ENCODE measurements at places on chromosomes 6 and 20. TPM values are rescaled to one million over a fixed set of nuclear protein-coding genes. Genes with fewer than 3 reads are reported as not detected.

DNA sequence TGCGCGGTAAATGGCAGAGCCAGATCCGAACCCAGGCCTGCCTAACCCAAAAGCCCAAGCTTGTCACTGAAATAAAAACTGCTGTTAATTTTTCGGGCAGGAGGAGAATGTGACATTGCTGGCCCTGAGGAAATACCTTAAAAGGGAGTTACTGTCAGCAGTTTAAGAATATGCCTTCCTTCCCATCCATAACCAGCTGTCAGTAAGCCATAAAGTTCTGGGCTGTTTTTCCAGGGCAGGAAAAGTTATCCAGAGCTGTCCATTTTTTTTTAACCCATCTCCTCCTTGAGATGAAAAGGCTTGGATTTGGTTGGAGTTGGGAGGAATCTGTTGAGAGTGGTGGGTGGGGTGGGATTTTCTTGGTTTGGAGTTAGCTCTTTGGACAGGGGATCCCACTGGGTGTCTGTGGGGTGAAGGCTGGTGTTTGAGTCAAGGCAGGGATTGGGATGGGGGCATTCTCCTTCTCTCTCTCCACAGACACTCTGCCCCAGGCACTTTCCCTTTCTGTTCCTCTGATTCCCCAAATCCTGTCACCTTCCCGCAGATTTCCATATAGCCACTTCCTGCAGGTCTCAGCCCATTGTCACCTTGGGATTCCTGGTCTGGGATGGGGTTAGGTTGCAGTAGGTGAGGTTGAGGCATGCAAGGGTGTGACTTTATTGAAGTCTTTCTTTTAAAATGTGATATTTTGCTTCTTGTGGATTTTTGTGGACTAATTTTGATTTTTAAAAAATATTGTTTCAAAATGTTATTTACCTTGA is 4.3 kb upstream of the KCNG1 start:
- peaks cover 10% of the 10 kb centered on the region for H3K4me1 ChIP-seq
- H3K27me3 ChIP-seq = peaks cover 27% of the 10 kb centered on the region
- DNase-seq = no peak
- no peaks in the 10 kb centered on the region for H3K36me3 ChIP-seq

DNA sequence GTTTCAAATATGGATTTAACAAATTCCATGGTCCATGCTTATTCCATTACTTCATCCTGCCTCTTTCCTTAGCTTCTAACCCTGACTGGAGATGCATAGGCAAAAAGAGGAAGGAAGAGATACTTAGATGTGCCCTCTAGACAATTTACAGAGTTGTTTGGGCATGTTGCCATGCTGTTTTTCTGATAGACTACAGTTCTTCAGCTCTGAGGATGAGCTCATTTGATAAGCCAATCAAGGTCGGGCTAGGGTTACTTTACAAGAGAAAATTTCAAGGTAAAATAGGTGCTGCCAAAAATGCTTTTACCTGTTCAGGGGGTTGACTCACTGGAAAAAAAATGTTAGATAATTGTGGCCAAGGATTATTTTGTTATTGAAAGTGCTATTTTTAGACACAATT is 5.9 kb downstream of the HCRTR2 start:
- no peak for DNase-seq
- no peaks in the 10 kb centered on the region for H3K27me3 ChIP-seq
- no peaks in the 10 kb centered on the region for H3K4me1 ChIP-seq
- H3K4me3 ChIP-seq = no peak overlapping the region

DNA sequence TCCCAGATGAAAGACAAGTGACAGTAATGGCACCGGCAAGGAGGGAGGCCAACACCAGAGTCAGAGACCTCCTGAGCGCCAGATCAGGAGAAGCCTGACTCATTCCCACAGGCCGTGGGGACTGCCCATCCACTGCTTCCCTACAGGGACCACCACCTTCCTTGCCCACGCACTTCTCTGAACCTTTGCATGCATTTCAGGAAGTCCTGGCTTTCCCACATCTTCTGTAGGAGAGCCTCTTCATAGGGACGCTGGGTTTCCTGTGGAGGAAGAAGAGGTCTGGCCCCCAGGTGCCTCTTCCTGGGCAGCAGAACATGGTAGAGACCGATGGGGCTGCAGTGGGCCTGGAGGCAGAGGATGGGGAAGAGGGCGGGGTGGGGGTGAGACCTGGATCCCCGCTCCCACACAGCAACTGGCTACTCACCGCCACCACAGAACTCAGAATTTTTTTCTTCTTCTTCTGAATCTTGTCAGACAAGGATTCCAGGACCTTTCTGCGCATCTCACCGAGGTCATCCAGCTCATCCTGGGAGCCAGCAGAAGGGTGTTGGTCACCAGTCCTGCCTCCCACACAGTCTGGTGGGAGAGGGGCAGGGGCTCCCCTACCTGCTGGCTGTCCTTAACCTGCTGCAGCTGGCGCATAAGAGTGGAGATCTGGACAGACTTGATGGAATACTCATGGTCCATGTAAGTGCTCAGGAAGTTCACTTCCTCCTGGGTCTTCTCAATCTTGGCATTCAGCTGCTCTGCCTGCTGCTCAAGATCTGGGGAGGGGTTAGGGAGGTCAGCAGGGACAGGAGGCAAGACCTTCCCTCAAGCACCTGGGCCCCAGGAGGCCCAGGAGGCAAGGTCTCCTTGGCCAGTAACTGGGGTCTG is 13.7 kb downstream of the C20orf96 start:
- peaks cover 7% of the 10 kb centered on the region for H3K36me3 ChIP-seq
- no peak for DNase-seq
- H3K4me1 ChIP-seq = no peaks in the 10 kb centered on the region
- H3K4me3 ChIP-seq = no peak overlapping the region
- H3K27ac ChIP-seq = no peak overlapping the region
- H3K27me3 ChIP-seq = no peaks in the 10 kb centered on the region

The NPEPL1 gene
- 61.1 TPM for total RNA-seq

DNA sequence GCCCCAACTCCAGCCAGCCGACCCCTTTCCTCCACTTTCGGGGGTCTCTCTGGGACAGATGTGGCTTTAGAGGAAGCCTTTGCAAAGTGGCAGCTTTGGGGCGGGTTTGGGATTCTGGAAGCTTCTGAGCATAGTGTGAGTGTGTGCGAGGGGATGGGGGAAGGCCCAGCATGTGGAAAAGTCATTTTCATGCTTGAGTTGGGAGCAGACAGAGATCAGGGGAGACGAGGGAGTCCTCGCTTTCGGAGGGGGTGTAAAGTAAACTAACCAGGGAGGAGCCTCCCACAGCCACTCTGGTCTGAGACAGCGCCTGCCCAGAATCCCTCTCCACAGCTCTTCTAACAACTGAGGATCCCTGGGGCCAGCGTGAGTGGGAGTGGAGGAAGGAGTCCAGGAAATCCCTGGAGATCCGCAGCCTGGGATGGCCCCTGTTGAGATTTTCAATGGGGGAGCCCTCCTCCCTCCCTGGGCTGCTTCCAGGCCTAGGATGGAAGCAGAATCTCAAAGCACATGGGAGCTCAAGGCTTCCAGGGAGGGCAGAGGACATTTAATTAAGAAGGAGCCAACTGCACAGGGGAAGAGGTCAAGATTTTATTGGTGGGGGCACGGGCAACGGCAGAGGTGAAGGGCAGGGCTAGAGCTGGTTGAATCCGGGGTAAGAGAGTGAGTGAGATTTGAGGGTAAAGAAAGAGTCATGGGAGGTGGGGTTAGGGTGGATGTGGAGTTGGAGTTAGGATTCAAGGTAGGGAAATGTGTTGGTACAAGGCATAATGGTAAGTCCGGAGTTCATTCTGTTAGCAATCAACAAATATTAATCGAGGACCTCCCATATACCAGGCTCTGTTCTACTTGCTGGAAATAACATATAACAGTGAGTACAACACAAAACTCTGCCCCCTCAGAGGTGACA is 102.3 kb upstream of the FOXP4 start:
- H3K36me3 ChIP-seq = no peaks in the 10 kb centered on the region
- H3K4me3 ChIP-seq = no peak overlapping the region
- no peak overlapping the region for H3K27ac ChIP-seq
- peaks cover 49% of the 10 kb centered on the region for H3K4me1 ChIP-seq
- H3K27me3 ChIP-seq = peaks cover 6% of the 10 kb centered on the region
- DNase-seq = no peak

The LAMA2 gene
- total RNA-seq = 0.06 TPM

DNA sequence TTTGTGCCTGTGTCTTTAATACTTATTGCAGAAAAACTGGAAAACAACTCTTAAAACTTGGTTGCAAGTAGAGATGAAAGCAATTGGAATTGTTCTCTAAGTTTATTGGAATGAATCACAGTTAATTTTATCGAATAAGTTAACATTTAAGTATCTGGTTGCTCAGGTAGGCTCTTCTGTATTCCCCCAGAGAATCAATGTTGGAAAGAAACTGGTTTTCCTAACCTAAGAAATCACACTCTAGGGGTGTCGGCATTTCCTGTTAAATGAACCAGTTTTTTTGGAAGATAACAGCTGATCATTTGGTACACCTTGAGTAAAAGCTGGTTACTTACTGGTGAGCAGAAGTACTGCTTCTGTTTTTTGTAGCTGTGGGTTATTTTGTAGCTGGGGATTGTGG is 5.2 kb downstream of the TFAP2C start:
- H3K4me3 ChIP-seq = no peak overlapping the region
- H3K4me1 ChIP-seq = peaks cover 4% of the 10 kb centered on the region
- H3K27me3 ChIP-seq = peaks cover 35% of the 10 kb centered on the region
- no peak for DNase-seq

DNA sequence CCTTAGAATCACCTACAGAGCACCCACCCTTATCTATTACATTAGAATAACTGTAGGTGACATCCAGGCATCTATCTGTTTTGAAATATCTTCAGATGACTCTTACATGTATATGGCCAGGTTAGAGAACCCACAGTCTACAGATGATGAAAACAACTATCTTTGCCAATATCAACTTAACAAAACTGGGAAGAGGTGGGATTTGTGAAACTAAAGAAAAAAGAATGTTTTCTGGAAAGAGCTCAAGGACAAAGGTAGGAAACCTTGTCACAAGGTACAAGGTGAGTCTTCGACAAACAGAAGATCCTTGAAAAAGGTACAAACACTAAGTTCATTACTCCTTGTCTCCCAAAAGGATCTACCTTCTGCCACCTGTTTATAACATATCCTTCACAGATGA is 47.0 kb upstream of the DST start:
- no peaks in the 10 kb centered on the region for H3K4me1 ChIP-seq
- DNase-seq = no peak
- no peaks in the 10 kb centered on the region for H3K36me3 ChIP-seq

- DNase-seq = no peak
- H3K27me3 ChIP-seq = no peaks in the 10 kb centered on the region
- H3K27ac ChIP-seq = no peak overlapping the region
- H3K4me1 ChIP-seq = peaks cover 46% of the 10 kb centered on the region
- no peaks in the 10 kb centered on the region for H3K36me3 ChIP-seq
Measured at GRCh38 chr6:7143476-7143974, 35.8 kb downstream of the RREB1 start.

DNA sequence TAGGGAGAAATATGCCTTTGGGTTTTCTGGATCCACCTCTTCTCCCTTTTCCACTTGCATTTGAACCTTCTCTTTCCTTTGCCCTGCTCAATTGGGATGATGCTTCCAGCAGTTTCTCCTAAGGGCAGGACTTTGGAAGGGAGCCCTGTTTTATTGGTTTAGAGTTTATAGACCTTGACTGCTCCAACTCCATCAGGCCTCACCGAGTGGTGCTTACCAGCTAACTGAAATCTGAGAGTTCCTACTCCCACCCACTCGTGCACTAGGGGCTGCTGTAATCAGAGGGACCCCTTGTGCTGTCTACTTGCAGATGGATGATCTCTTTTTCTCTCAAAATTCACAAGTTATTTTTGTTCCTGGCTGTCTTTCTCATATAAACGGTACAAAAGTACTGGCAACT is 121.3 kb upstream of the SLC22A16 start:
- no peaks in the 10 kb centered on the region for H3K36me3 ChIP-seq
- H3K27me3 ChIP-seq = no peaks in the 10 kb centered on the region
- H3K4me1 ChIP-seq = no peaks in the 10 kb centered on the region
- DNase-seq = no peak

The PLCB4 gene
- 0.06 TPM for total RNA-seq

- no peaks in the 10 kb centered on the region for H3K36me3 ChIP-seq
- H3K27me3 ChIP-seq = peaks cover 20% of the 10 kb centered on the region
- H3K4me1 ChIP-seq = peaks cover 7% of the 10 kb centered on the region
Measured at GRCh38 chr20:36866681-36867495, 9.1 kb upstream of the TLDC2 start.

The ACSS1 gene
- 18.9 TPM for total RNA-seq

The OPRL1 gene
- 1.0 TPM for total RNA-seq

GRCh38 chr20:61917474-61918145 is 148.1 kb downstream of the TAF4 start:
- no peaks in the 10 kb centered on the region for H3K36me3 ChIP-seq
- no peak overlapping the region for H3K27ac ChIP-seq
- no peaks in the 10 kb centered on the region for H3K4me1 ChIP-seq
- DNase-seq = no peak

The TMEM151B gene
- not detected for total RNA-seq

GRCh38 chr20:53750827-53751619 is 157.4 kb upstream of the ZNF217 start:
- H3K4me1 ChIP-seq = peaks cover 60% of the 10 kb centered on the region
- no peaks in the 10 kb centered on the region for H3K27me3 ChIP-seq
- H3K36me3 ChIP-seq = no peaks in the 10 kb centered on the region
- DNase-seq = no peak
- no peak overlapping the region for H3K4me3 ChIP-seq

DNA sequence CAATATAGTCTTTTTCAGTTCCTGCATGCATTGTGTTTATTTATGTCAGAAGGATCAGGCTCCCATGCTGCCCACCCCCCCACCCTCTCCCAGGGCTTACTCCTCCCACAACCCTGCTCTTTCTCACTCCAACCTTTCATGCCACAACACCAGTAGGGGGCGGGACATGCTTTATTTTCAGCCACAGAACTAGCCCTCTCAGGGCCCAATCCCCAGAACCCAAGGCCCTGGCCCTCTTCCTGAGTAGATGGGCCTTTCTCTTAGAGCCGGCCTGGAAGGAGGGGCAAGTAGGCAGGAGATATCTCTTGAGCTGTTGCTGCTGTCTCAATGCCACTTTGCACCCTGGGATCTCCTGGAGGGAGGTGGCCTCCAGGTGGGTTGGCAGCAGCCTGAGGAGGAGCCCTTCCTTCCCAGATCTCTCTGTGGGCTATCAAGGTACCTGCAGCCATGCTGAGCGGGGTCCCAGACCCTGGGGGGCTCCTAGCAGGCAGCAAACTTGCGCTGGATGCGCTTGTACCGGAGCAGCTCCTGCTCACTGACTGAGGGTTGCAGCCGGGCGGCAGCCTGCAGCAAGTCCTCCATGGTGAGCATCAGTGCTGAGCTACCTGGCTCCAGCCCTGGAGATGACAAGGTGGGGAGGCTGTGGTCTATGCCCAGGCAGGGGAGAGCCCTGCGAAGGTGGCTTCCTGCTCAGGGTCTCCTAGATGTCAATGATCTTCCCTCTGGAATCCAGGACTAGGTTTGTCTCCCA is 3.5 kb downstream of the GNMT start:
- H3K27me3 ChIP-seq = no peaks in the 10 kb centered on the region
- peak; percentile 65 for DNase-seq
- peaks cover 15% of the 10 kb centered on the region for H3K4me1 ChIP-seq
- H3K4me3 ChIP-seq = no peak overlapping the region
- H3K27ac ChIP-seq = no peak overlapping the region
